ENCODE measurements at places on chromosomes 5 and 9.

- no peak for DNase-seq
Observed at GRCh38 chr9:9133526-9133925, 1333.9 kb upstream of the DMAC1 start.

- DNase-seq, result no peak
Observed at GRCh38 chr5:68222310-68222709, 6.8 kb downstream of the PIK3R1 start.

- no peak for DNase-seq
Observed at GRCh38 chr5:105751908-105752307, 1918.8 kb downstream of the EFNA5 start.

DNA sequence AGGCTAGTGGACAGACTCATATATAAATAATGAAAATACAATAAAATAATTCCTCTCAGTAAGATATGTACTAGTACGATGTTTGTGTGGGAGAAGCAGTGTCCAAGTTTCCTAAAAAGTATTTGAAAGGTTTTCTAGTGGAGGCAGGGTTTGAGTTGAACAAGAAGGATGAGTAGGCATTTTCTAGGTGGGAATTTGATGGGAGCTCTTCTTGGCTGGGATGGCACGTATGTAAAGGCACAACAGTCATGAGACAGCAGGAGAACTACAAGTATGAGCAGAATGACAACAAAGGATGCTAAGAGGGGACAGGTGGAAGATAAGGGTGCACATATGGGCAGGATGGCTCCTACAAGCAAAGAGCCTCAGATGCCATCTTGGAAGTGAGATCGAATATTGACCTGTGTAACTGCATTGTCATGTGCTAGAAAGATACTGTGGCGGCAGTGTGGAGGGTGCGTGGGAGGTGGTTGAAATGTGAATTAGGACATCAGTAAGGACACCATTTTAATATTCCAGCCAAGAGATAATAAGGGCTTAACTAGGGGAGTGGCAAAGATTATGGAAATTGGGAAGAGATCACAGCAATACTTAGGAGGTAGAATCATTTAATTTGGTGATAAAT is 135.8 kb downstream of the RPS23 start:
- no peak for DNase-seq

GRCh38 chr5:176624938-176625337 is 5.4 kb downstream of the SNCB start:
- no peak for DNase-seq
